ENCODE measurements at places on chromosomes 7 and 10.

- DNase-seq, result no peak
Observed at GRCh38 chr10:74642901-74643595, 183.4 kb upstream of the KAT6B start.

- no peak for DNase-seq
Observed at GRCh38 chr10:115760131-115760530, 512.9 kb downstream of the GFRA1 start.

- no peak for DNase-seq
Observed at GRCh38 chr7:106042196-106042611, 69.9 kb downstream of the SYPL1 start.

DNA sequence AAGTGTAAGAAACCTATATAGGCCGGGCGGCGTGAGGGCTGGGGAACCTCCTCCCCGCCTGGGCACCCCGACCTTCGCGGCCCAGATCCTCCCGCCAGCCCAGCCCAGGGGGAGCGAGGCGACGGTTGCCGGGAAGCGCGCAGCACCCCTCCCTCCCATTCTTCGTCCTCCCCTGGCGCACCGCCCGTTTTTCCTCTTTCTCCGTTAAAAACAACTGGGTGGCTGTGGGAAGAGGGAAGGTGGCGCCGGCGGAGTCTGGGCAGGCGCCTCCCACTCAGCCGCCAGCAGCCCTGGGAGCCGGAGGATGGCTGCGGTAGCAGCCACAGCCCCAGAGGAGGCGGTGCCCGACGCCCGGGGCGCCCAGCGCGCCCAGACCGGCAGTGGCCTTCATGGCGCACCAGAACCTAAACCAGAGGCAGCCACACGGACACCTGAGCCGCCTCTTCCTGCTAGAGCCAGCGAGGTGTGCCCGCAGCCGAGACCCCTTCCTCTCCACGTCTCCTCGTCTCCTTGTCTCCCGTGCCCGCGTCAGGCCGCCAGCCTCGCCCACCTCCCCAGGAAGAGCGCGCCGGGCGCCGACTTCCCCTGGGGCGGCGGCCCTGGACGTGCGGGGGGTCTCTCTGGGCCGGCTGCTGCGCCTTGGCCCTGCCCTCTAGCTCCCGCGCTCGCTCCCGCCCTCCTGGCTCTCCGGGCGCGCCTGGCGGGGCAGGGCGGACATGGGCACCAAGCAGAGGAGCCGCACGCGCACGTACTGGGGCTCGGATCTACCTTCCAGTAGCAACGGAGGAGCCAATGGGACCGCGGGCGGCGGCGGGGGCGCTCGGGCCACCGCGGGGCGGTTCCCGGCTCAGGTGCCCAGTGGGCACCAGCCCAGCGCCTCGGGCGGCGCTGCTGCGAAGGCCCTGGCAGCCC lies 32.8 kb upstream of the SFTPD start:
- DNase-seq, result peak; percentile 71

DNA sequence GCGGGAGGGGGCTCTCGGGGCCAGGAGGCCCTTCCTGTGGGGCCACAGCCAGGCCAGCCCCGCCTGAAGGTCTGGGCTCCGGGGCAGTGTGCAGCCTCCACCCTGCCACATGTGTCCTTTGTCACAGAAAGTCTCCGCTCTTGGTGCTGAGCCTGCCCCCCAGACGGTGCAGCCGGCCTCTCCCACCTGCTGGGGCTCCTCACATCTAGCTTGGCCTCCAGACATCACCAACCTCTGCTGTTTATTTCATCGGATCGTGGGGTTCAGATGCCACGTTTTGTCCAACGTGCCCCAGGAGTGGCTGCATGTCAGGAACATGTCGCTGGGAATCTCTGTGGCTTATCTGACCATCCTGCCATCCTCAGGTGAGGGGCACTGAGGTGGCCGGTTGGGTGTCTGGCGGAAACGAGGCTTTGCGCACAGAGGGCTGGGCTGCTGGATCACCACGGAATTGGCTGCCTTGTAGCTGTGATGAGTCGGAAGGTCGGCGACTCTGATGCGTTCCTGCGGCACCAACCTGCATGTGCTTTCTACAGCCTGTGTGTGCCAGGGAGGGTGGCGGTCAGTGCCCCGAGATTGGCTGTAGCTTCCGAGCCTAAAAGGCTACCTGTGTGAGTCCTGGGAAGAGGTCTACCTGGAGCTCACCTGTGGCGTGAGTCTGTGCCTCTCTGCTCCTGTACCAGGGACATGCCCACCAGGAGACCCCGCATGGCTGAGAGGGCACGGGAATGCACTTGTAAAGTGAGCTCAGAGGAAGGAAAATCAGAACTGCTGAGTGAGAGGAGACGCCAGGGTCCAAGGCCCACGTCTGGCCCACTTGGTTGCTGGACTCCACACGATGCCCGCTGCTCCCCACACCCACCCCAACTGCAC lies 316.4 kb downstream of the DNAJB6 start:
- no peak for DNase-seq

- DNase-seq, result no peak
Observed at GRCh38 chr7:71584256-71584655, 452.3 kb downstream of the GALNT17 start.

DNA sequence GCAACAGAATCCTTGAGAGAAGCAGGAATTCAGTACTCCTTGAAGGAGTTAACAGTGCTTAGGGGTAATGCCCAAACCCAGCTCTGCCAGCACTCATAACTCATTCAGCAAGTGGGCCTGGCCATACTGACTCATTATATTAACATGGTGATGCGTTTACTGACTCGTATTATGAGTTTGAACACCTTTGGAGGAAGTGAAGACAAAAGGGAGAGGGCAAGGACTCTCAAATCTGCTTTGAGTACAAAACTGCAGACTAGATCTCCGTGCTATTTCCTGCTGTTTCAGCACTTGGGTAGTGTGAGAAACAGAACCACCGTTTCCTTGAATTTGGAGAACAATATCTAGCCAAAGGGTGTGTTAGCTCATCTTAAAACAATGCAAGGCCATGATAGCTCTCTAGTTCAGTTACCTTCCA lies 30.8 kb downstream of the SLC16A9 start:
- no peak for DNase-seq

DNA sequence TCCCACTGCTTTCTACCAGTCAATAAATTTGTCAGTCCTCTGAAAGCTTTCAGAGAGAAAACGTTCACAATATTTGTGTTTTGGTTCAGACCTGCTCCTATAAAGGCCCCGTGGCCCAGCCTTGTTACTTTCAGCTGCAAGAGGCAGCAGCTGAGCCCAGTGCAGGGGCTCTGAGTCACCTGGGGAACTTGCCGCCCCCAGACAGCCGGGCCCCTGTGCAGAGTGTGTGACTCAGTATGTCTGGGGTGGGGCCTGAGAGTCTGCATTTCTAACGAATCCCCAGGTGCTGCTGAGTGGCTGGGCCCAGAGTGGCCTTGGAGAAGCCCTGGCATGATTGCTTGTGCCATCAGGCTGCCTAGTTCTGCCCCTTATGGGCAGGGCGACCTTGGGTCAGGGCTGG lies 303.5 kb downstream of the PAXIP1 start:
- no peak for DNase-seq

DNA sequence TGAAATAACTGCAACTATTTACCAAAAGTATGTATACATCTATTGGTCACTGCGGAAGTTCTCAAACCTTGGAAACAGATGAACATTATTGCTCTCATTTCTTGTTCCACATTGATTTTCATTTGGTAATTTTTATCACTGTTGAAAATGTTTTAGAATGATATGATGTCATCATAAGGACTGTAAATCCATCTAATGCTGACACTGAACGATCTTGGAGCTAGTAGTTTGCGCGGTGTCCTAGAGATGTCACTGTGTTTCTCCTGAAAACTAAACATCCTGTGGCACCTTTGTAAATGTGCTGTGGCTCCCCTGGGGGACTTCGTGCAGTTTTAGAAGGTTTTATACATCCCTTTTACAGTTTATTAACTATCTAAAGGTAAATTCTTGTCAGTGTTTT lies 73.5 kb downstream of the DNAJB9 start:
- no peak for DNase-seq

GRCh38 chr7:22667562-22668239 lies 59.3 kb upstream of the IL6 start:
- no peak for DNase-seq

DNA sequence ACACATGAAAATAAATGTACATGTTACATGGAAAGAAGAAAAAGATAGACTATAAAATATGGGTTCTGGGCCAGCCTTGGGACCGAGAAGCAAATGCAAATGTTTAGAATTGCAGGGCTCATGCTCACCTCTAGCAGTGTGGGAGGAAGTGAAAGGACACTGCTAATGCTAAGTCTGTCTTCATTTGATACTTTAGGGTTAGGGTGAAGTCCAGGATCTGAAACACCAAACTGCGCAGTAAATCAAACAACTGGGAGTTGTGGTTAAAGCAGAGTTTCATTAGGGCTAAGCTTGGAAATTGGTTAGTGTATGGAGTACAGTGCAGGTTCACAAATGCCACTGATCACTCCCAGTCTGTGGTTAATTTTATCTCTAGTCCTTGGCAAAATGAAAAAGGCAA lies 73.2 kb upstream of the PDK4 start:
- DNase-seq, result no peak

DNA sequence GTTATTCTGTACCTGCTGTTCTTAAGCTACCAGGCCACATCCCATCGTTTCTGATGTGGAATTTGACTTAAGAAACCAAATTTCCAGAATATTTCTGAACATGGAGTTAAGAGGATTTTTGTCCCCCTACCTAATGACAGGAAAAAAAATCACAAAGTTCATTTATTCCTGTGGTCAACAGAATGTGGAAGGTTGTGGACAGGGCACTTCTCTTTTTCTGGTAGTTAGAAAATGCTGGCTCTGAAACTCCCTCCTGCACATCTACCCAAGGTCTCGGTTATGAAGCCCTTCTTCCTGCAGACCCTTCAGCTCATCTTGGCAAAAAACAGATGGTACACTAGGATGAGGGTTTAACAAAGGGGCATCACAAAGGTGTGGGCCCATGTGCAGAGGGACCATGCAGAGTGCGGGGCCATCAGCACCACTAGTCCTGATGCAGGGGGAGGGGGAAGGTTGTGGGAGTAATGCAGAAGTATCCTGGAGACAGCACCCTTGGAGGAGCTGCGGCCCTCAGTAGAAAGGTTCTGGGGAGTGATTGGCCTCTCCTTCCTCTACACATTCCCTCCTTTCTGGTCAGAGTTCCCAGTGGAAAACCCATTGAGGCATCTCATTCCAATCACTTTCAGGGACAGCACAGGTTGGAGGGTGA lies 9.8 kb downstream of the ALOX5 start:
- DNase-seq, result no peak

GRCh38 chr10:102113261-102113955 lies 6.8 kb downstream of the LDB1 start:
- DNase-seq, result no peak

DNA sequence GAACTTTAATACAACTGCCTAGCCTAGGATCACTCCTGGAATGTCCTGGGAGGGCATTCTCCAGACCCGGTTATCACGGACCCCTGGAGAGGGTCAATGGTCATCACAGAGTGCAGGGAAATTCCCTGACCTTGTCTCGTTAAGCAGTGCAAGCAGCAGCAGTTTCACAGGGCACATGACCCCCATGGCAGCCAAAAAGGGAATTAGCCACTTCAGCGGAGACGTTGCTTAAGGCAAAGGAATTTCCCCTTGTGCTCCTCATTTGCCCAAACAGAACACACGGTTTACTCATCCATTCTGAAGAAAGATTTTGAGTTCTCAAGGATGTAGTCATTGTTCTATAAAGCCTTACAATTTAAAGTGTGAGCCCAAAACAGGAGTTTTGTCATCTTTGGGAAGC lies 260.3 kb downstream of the SNX13 start:
- DNase-seq, result no peak

DNA sequence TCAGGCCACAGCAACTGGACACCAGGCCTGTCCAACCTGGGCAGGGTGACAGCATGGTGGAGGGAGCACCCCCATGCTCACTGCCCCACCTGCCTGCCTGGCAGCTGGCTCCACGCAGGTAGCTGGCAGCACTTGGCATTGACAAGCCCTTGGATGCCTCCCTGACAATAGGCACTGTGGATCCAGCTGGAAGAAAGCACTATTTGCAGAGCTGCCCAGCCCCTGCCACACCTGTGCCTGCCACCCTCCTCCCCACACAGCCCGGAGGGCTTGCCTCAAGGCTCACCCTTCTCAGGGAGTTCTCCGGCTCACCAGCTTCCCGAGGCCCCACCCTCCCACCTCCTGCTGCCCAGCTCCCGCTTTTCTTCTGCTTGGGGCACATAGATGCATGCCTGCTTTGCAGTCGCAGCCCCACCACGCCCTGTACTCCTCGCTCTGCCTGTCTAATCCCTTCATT lies 160.1 kb downstream of the NEURL1 start:
- DNase-seq, result no peak

DNA sequence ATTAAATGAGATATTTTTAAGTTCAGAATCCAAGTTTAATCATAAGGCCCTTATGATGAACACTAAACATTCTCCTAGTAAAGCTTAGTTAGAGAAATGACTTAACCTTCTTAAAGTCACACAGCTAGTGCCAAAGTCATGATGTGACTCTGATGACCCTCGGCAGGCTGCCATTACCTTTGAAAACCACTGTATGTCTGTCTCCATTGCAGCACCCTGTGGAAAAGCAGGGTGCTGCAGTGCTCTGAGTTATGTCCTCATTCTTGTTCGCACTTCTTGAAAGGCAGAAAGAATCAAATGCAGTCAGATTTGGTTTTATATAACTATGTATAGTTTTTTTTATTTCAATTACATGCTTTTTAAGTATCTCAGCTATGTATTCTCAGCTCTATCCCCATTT lies 105.0 kb downstream of the PHTF2 start:
- DNase-seq, result no peak

- DNase-seq, result no peak
Observed at GRCh38 chr7:30476459-30477145, 2.0 kb downstream of the NOD1 start.

DNA sequence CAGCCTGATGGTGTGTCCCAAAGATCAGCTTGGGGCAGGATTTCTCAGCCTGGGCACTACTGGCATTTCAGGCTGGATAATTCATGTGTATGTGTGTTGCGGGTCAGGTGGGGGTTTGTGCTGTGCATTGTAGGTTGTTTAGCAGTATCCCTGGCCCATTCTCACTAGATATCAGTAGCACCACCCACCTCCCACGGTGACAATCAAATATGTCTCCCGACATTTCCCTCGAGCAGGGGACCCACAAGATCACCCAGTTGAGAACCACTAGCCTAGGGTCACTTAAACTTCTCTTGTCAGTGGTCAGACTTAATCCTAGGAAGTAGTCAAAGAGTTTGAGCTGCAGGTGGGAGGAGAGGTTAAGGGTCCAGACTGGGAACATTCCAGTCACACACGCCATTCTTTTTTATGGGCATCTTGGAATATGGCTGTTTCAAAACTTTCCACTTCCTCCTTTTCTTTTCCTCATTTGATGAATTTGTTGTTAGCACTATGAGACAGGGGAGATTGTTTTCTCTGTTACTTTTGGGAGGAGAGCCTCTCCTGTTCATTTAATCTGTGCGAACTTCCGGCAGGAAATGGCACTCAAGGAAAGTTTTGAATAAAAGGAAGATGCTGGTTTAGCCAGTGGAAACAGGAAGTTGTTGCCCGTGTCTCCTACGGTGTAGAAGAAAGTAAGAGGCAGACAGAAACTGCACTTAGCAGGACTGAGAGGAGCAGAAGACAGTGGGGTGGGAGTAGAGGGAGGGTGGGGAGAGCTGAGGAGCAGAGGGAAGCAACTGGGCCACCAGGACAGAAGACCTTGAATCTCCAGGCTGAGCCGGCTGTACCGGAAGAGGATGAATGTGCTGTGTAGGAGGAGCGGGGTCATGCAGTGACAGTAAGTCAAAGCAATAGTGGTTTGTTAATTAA lies 17.6 kb upstream of the EXOC6 start:
- DNase-seq, result no peak
